ENCODE measurements at places on chromosomes 1 and 21.
A peak's percentile ranks its signal among the peaks of the same experiment; 100 is the strongest.

GRCh38 chr1:230966358-230966873 lies 12.2 kb downstream of the TTC13 start:
- DNase-seq = no peak

- no peak for DNase-seq
These were observed 32.8 kb upstream of the DNASE2B start for GRCh38 chr1:84365225-84366221.

DNA sequence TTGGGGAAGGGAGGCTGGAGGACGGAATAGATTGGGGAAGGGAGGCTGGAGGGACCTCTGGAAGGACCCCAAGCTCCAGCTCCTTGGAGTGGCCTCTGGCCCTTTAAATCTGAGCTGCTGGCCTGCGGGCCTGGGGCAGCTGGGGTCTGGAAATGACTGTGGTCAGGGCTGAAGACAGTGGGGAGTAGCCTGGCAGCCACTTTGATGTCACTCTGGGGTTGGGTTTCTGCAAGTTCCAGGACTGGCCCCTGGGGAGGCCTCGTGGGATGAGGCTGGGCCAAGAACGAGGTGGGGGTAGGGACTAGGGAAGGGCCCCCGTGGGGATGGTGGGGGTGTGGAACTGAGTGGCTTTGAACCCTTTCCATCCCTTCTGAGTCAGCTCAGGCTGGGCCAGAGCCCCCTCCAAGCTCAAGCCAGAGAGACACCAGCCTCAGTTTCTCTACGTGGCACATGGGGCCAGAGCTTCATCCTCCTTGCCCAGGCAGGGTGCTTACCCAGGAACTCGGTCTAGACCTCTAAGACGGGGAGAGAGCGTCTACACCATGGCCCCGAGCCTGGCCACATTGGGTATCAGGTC lies 59.7 kb downstream of the ALPL start:
- no peak for DNase-seq

- DNase-seq = no peak
These were observed 71.4 kb upstream of the GORAB start for GRCh38 chr1:170460414-170461155.

GRCh38 chr1:68276448-68276847 lies 44.1 kb upstream of the WLS start:
- no peak for DNase-seq

DNA sequence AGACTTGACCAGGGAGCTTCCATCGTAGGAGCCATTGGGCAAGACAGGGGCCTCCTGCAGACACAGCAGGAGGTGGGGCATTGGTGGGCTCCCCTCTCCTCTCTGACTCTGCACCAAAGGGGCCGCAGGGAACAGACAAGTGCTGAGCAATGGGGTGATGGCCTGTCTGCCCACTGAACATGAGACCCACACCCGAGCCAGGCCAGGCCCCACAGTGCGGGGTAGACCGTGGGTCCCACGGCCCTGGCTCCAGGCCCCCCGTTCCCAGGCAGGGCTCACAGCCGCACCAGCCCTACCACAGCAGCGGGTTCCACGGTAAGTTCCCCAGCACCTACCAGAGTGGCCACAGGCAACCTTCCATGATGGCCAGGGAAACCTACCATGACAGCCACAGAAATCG lies 45.9 kb downstream of the CHD5 start:
- no peak for DNase-seq

GRCh38 chr1:83102630-83103071 lies 896.3 kb downstream of the TTLL7 start:
- no peak for DNase-seq

GRCh38 chr1:155017041-155017945 lies 14.7 kb downstream of the ZBTB7B start:
- peak; percentile 91 for DNase-seq

DNA sequence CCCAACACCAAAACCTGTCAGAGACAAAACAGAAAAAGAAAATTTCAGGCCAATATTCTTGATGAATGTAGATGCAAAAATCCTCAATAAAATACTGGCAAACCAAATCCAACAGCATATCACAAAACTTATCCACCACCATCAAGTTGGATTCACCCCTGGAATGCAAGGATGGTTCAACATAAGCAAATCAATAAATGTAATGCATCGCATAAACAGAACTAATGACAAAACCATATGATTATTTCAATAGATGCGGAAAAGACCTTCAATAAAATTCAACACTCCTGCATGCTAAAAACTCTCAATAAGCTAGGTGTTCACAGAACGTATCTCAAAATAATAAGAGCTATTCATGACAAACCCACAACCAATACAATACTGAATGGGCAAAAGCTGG lies 3.8 kb upstream of the OR2L5 start:
- DNase-seq = no peak

DNA sequence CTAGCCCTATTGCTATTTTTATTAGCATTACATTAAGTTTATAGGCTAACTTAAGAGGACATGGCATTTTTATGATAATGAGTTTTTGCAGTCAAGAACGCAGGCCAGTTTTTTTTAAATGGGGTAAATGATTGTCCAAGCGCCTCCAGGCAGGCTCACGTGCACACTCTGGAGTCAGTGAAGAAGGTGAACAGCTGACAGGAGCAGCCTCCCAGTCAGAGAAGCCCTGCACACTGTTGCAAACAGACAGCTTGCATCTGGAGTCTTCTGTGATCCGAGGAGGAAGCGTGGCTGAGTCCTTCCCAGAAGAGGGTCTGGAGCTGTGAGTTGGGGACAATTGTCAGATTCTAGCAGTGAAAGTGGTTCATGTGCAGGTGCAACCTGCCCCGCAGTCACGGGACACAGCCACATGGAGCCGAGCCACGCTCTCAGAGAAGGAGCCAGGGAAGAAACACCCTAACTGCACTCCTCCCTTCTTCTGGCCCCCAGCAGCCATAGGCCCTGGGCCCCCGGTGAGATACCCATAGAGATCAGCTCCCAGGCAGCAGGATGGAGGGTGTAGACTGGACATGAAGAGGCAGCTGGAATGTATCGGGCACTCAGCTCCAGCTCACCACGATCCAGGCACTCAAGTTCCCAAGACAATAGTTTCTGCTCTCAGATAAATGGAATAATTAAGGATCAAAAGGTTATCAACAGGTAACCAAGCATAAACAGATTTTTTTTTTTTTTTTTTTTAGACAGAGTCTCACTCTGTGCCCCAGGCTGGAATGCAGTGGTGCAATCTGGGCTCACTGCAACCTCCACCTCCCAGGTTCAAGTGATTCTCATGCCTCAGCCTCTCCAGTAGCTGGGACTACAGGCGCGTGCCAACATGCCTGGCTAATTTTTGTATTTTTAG lies 26.4 kb downstream of the CAPN2 start:
- no peak for DNase-seq

DNA sequence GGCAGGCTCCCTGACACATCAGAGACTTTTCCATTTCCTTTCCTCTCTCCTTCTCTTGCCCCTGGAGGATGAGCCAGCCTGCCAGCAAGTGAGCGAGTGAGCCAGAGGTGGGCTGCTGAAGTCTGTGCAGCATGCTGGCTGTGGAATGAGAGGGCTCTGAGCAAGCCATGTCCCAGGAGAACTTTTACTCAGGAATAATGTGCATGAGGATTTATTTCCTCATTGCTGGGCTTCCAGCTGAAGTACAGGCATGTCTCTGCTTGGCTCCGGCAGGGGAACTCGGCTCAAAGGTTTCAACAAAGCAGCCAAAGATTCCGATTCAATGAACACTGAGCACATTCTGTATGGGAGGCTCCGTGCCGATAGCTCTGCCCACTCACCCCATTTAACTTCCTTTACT lies 43.7 kb downstream of the UBIAD1 start:
- DNase-seq = no peak

- DNase-seq = no peak
These were observed 90.1 kb upstream of the BCL10 start for GRCh38 chr1:85366391-85367170.

All from left forelimb (tissue), 1 donor.